Left renal cortex interstitium (tissue), 4 donors: ENCODE measurements at places on chromosomes 11 and 22.
A peak's percentile ranks its signal among the peaks of the same experiment; 100 is the strongest.

GRCh38 chr11:79059141-79059540, 381.7 kb downstream of the TENM4 start:
- no peak for DNase-seq

DNA sequence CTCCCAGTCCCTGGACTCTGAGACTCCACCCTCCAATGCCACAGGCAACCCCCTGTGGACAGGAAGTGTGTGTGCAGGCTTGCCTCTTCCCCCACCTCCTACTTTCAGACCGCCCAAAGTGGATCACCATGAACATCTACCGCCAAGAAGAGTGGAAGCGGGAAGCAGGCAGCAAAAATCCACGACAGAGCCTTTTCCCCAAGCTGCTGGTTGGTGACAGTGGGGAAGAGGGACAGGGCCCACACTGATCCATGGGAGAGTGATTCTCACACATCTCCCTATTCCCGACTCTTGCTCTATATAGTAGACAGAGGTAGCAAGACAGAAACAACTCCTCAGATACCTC, 53.4 kb upstream of the SPATA19 start:
- DNase-seq = no peak

DNA sequence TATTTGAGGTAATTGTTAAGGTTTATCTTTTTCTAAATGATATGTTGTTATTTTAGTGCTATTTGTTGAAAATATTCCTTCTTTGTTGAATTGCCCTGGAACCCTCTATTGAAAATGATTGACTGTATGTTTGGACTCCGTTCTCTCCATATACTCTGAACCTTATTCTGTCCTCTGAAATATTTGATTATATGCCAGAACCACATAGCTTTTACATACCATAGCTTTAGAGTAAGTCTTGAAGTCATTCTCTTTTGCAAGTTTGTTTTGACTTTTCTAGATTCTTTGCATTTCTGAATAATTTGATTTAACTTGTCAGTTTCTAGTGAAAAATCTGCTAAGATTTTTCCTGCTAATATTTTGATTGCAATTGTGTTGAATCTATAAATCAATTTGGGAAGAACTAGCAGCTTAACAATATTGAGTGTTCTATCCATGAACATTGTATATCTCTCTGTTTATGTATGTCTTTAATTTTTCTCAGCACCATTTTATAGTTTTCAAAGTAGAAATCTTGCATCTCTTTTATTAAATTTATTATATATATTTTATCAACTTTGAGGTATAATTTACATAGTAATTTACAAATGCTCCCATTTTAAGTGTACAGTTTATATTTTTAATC, 51.7 kb upstream of the PITPNB start:
- no peak for DNase-seq

- DNase-seq = no peak
These were observed 27.1 kb downstream of the CYTH4 start for GRCh38 chr22:37309211-37310074.

- no peak for DNase-seq
These were observed 7.6 kb upstream of the NUCB2 start for GRCh38 chr11:17268902-17269301.

GRCh38 chr11:11958403-11959231, 49.8 kb downstream of the DKK3 start:
- DNase-seq = no peak

GRCh38 chr11:90911192-90911591, 688.3 kb upstream of the CHORDC1 start:
- no peak for DNase-seq

DNA sequence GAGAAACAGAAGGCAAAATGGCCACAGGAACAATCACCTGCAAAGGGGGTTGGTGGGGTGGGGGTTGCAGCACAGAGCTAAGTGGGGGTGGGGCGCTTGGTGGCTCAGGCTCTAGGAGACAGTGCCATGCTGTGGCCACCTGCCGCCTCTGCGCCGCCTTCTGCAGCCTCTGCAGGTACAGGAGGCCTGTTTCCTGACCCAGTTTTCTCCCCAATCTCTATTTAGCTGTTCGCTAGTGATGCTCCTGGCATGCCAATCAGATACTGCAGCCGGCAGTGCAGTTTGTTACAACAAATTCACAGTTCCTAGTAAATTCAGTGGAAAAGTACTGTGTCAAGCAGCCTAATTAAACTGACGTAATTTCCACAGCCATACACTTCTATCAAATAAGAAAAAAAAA, 106.4 kb downstream of the SERGEF start:
- no peak for DNase-seq

DNA sequence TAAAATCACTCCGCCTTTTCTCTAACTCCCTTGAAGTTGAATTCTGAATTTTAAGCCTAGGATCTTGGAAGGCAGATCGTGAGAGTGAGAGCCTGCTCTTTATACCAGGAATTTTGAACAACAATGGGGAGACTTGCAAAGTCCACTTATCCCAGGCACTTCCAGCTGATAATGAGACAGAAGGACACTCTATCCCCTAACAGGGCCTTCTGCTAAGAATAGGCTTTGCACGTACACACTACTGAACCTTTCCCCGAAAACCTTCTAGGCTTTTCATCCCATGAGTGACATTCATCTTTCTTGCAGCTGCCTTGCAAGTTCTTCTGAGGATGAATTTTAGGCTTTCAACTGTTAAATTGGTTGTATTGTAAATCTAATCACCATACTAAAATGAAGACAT, 44.0 kb upstream of the WT1 start:
- DNase-seq = no peak

- no peak for DNase-seq
These were observed 7.2 kb downstream of the ARHGEF12 start for GRCh38 chr11:120343429-120343828.

- DNase-seq = no peak
These were observed 78.5 kb downstream of the SPON1 start for GRCh38 chr11:14041040-14041439.

- no peak for DNase-seq
These were observed 1850.2 kb upstream of the RAG2 start for GRCh38 chr11:38448284-38448683.

- no peak for DNase-seq
These were observed 10.5 kb downstream of the UCP2 start for GRCh38 chr11:73972187-73972586.

GRCh38 chr11:6799402-6799801, at the start of gene OR6A2:
Gene OR6A2, minus strand, starts transcription at chr11:6799689. Its CDS starts 3,981 bp downstream, at chr11:6795708.
- DNase-seq = no peak

DNA sequence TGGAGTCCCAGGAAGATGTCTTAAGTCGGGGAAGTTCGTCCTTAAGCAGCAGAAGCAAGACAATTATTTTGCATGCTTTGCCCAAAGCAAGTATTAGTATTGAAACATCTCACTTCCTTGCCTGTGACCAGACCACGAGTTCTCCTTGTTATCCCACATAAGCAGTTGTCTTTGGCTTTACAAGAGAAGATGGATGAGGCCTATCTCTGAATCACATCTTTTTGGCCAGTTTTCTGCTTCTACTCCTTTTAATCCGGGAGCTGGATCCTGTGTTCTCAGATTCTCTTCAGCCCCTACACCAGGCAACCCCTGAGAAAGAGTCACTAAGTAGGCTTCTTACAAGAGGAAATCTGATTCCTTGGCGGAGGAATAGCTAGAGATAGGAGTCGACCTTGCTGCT, 2.1 kb downstream of the SYT9 start:
- no peak for DNase-seq

- DNase-seq = no peak
These were observed 29.0 kb downstream of the TTLL1 start for GRCh38 chr22:43060183-43060582.

- DNase-seq = no peak
These were observed 3.8 kb downstream of the AIP start for GRCh38 chr11:67486481-67487195.

- no peak for DNase-seq
These were observed 441.6 kb downstream of the DYNC2H1 start for GRCh38 chr11:103550811-103551210.

DNA sequence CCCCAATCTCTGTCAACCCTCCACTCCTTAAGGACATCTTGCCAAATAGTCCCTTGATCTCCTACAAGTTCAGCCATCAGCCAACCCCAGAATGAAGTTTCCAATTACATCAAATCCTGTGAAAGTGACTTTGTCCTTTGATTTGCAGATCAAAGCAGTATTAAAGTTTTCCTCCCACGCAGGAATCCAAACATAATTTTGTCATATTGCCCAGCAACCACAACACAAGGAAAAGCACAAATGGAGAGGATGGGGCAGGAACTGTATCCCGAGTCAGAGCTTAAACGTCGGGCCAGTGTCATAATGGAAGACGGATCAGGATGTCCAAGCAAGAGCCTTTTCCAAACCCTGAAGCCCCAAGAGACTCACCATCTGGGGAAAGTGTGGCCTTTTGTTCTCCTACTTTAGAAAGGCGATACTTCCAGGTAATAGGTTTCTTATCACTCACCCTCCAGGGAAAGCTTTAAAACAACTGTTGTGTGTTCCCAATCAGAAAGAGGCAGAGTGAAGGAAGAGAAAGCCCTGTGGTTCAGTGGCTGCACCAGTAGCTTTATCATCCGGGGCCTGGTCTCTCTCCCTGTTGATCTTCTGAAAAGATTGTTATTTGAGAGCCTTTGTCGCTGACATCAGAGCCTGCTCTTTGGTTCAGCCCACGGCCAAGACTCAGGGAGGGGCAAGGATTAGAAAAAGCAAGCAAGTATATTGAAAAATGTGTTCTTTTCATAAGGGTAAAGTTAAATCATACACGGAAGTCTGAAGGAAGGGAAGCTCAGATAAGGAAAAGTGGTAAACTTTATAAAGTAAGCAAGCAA, 41.7 kb downstream of the EXPH5 start:
- DNase-seq = peak; percentile 50

DNA sequence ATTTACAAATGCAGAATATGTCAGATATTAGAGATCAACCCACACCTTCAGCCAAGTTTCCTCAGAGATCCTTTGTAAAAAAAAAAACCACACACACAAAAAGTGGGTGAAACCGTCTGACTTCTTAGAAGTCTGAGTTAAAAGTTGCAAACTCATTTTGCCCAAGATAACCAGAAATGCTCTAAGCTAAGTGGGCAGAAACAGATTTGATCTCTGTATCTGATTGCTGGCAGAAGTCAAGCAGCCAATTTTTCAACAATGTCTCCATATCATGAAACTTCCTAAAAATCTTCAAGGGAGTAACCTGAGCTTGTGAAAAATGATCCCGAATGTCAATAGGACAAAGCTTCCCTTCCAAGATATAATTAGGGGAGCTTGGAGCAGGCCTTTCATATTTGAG, 28.6 kb upstream of the ATXN10 start:
- DNase-seq = no peak

DNA sequence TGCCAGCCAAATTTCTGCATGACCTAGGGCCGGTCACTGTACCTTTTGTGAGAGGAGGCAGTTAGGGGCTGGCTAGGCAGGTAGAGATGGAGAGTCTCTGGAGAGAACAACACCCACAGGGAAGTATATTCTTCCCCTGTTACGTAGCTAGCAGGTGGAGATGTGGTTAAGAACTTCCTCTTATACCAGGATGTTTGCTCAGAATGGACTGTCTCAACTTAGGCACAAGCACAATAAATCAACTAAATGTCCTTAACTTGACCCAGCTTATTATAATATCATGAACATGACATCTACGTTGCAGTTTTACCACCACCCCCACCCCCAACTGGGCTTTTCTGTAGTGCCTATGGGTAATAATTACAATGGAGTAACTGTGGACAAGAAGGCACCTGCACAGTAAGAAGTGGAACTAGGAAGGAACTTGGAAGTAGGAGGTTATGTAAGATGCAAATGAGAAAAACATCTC, 60.7 kb upstream of the MPEG1 start:
- no peak for DNase-seq

- no peak for DNase-seq
These were observed 23.4 kb downstream of the MRPL16 start for GRCh38 chr11:59787255-59787588.

DNA sequence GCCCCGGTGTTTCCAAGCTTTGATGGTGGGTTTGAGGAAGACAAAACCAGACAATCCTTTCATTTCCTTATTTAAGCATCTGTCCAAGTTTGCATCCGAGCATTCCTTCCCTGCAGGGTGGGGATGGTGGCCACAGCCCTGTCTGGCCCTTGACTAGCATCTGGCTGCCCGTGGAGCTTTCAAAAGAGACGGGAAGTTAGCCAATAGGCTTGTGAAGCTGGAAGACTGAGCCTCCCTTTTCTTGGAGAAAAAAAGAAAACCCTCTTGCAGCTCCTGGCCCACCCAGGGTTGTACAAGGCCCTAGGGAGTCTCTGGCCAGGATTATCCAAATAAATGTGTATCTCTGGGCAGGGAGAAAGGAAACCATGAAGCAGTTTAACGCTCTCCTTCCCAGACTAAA, 60.6 kb downstream of the MICAL2 start:
- no peak for DNase-seq

GRCh38 chr11:134244593-134244992, 8.6 kb downstream of the THYN1 start:
- DNase-seq = no peak

DNA sequence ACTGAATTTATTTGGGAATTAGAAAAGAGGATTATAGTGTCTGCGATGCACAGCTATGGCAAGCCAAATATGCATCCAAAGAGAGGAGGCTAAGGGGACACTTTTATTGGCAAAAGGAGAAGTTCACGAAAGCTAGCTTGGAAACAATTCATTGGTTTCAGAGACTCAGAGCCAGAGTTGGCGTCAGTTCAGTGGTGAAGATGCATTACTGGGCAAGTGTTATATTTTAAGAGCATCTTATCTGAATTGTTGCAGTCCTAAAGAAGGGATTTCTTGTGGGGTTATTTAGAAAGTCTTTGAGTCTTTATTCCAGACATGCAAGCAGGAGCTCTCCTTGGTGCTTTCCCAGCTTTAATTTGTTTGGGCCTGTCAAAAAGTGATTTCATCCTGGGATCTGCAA, 15.0 kb downstream of the CLDN5 start:
- DNase-seq = no peak

- no peak for DNase-seq
These were observed 542.9 kb downstream of the NTM start for GRCh38 chr11:131913267-131913666.

DNA sequence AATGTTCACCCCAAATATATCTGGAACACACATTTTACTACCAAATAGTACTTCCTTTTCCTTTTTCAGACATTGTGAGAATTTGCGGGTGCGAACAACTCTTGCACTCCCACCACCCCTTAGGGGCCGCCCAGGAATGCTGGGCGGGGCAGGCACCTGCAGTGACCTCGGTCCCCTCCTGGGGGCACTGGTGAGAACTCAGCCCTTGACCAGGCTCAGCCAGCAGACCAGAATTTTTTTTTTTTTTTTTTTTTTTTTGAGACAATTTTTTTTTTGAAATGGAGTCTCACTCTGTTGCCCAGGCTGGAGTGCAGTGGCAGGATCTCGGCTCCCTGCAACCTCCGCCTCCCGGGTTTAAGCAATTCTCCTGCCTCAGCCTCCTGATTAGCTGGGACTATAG, 75.8 kb downstream of the ARHGAP8 start:
- DNase-seq = no peak

DNA sequence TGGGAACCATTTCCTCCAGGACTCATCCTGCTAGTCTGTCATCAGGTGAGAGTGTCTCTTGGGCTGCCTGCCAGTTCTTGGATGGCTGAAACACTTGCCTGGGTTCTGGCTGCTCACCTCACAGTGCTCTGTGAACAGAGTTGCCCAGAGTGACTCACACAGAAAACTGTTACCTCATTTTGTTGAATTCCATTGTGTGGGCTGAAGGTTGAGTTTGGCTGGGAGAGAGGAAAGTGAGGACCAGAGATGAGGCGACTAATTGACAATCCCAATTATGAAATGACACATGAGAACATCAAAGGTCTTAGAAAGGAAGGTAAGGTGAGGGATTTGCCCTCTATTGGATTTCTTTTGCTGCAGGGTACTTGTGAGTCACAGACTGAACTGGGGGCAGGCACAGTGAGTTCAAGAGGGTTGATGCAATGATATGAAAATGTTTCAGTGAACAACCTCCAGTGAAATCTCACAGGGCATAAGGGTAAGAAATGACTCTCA, 20.2 kb upstream of the CALCB start:
- DNase-seq = no peak
